ENCODE measurements at places on chromosomes 6 and 20. TPM values are rescaled to one million over a fixed set of nuclear protein-coding genes. Genes with fewer than 3 reads are reported as not detected.
A peak's percentile ranks its signal among the peaks of the same experiment; 100 is the strongest.

IPCEF1 gene
- total RNA-seq, result 18.8 TPM

YWHAB gene
- total RNA-seq, result 183 TPM

TFAP2A gene
- total RNA-seq, result 0.31 TPM

DNA sequence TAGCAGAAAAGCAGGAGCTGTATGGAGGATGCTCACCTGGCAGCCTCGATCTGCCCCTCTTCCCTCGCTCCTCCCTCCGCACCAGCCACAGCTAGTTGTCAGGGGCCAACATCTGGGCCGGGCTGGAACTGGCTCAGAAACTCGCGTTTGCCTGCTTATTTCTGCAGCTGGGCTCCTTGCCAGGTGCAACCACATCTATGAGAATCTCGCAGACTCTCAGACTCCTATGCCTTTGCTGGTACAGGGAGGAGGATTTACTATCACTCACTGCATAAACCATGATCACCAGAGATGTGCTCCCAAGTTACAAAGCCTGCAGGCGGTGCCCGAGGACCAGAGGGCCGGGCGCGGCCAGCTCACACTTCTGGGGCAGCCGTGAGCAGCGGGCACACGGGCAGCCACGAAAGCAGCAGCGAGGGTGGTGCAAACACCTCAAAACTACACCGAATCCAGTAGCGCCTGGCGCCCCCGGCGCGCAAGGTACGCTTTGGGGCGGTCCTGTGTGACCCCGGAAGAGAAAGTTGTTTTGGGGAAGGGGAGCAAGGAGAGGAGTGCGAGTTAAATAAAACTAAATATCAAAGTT, 577 bp upstream of the LRRC1 start:
- peak; percentile 48 for DNase-seq

WFDC12 gene
- not detected for total RNA-seq

GPR63 gene
- total RNA-seq, result 1.5 TPM

All from endothelial cell (in vitro differentiated cells).